Activated T-helper 1 cell treated with anti-CD3 and anti-CD28 coated beads, Interleukin-2, amount 50 U/mL, for 16 hours (primary cell): ENCODE measurements at places on chromosomes 16 and 17.
A peak's percentile ranks its signal among the peaks of the same experiment; 100 is the strongest.

GRCh38 chr17:54969658-54970572 is 1.4 kb downstream of the STXBP4 start:
- no peak for DNase-seq

GRCh38 chr17:56690441-56691291 is 97.2 kb downstream of the NOG start:
- DNase-seq = no peak

DNA sequence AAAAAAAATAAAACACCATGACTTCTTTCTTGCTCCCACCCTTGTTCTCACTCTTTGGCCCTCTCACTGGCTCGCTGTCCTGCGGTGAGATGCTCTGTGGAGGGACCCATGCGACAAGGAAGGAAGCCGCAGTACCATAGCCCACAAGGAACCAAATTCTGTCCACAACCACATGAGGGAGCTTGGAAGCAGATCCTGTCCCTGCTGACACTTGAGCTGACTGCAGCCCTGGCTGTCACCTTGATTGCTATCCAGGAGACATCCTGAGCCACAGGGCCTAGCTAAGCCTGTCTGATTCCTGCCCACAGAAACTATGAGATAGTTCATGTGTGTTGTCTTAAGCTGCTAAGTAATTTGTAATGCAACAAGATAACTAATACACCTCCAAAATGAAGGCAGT is 4.8 kb upstream of the MT2A start:
- no peak for DNase-seq

DNA sequence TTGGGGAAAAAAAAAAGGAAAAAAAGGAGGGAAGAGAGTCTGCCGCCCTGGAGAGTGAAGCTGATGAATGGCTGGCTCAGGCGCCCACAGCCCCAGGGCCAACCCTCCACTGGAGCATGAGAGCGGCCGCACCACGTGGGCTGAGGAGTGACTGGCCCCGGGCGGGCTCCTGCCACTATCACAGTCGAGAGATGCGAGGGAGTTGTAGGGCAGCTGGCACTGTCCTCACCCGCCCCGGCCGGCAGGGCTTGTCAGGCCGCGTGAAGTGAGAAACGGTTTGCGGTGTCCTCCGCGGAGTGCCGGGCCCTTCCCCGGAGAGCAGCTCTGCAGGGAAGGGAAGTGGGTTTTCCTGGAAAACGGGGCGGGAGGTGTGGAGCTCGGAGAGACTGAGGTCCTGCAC is 45.9 kb downstream of the JPH3 start:
- DNase-seq = no peak

- no peak for DNase-seq
Measured at GRCh38 chr16:1793578-1794220, at the start of gene IGFALS. Gene IGFALS, minus strand, starts transcription at chr16:1793705. Its CDS starts 53 bp downstream, at chr16:1793652.

- no peak for DNase-seq
Measured at GRCh38 chr17:32100971-32101631, 41.2 kb upstream of the RHOT1 start.

DNA sequence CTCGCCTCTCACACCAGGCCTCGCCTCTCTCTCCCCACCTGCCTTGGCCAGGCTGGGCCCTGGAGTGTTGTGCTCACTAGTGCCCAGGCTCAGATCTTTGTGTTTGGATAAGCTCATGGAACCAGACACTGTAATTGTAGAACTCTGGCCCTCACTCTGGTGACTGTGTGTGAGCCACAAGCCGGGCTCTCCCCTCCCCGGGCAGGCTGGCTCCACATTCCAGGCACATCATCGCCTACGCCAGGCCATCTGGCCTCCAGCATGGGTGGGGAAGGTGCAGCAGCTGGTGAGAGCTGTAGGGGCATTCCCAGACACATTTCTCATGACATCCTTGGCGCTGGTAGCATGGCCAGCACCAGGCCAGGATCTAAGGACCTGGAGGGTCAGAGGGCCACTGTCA is 202.3 kb downstream of the RAB11FIP4 start:
- DNase-seq = no peak

GRCh38 chr16:48295488-48296281 is 48.3 kb upstream of the ABCC11 start:
- no peak for DNase-seq

- DNase-seq = no peak
Measured at GRCh38 chr16:66574081-66574480, 5.2 kb upstream of the CMTM2 start.

DNA sequence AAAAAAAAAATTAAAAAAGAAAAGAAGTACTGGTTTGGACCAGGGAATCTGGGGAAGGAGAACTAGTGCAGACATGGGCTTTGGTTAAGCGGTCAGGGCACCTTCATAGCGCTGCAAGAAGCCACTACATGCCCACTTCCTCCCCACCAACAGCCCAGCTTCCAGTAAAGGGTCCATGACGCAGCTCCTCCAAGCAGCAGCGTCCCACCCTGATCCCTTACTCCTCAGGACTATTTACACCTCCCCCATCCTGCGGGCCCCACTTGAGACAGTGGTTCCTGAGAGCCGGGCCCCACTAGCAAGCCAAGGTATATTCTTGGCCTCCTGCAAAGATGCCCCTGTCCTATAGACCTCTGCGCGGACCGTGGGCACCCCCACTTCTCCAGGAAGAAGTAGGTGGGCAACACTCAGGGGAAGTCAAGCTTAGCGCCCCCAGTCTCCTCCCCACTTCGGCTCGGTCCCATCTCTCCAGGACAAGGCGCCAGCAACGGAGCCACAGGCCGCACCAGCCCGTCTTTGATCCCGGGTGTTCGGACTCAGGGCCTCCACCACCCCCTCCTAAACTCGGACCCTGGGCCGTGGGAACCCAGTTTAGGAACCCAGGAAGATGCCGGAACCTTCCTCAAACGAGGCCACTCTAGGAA is 913 bp upstream of the PRR14 start:
- no peak for DNase-seq

DNA sequence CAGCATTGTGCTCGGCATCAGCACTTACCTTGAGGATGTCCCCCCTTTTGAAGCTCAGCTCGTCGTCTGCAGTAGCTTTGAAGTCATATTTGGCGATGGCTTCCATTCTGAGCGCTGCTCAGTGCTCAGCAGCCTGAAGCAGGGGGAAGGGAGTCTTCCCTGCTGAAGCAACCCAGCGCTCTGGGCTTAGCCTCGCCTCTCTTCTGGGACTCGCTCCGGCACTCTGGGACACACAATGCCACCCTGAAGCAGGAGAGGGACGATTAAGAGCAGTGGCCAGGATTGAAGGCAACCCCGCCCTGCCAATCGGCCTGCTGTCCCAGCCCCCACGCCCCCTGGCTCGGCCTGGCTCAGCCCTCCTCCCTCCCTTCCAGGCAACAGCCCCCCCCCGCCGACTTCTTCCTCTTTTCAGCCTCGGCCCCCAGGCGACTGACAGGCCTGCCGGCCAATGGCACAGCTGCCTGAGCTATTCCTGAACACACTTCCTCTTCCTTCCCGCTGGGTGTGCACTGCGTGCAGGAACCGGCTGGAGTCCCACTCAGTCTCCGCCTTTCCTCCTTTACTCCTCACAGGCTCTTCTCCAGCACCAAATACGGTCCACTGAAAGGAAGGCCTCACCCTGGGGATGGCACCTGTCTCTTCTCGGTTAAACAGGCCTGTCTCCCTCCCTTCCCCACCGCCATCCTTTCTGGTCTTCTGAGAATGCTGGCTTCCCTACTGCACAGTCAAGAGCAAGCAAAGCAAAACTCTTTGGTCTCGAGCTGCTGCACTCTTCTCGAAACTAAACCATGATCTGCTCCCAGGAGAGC is 11.8 kb downstream of the GRB2 start:
- peak; percentile 61 for DNase-seq

DNA sequence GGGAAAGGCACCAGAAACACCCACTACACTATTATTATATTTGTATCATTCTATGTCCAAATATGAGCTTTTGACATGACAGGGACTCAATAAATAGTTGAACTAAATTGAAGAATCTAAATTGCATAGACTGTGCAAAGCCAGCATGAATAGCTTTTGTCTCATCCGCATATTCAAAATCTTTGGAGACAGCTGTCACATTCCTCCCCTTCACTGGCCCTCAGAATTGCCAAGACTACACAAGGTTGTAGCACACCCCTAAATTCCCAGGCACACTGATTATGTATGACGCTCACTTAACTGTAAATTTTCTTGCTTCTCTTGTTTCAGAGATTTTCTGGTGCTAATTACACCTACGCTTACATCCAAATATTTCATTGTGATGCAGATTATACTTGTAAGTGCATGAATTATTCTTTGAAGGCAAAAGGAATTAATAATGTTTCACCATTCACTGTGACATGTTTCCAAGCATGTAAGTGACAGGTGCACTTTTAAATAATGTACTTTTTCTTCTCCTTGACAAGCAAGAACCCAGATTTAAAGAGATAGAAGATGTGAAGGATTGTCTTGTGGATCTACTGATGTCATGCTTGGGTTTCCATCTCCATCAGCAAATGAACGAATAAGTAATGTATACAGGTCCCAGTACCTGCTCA is 47.5 kb downstream of the CA10 start:
- DNase-seq = no peak

DNA sequence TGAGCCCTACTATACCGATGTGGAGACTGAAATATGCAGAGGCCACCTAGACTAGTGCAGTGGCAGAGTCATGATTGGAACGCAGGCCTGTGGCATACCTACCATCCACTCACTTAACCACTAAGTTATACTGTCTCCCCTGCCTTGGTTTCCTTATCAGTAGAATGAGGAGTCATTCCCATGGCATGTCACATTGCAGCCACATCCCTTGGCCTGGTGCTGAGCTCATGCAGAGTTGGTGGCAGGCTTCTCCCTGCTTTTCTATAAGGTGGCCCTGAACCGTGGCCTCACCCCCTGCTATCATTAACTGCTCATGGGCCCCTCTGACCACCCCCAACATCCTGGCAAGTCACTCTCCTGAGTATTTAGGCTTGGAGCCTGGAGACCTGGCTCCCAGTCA is 212.5 kb downstream of the KATNIP start:
- no peak for DNase-seq

GRCh38 chr17:63136369-63137012 is 170.5 kb downstream of the TANC2 start:
- no peak for DNase-seq

DNA sequence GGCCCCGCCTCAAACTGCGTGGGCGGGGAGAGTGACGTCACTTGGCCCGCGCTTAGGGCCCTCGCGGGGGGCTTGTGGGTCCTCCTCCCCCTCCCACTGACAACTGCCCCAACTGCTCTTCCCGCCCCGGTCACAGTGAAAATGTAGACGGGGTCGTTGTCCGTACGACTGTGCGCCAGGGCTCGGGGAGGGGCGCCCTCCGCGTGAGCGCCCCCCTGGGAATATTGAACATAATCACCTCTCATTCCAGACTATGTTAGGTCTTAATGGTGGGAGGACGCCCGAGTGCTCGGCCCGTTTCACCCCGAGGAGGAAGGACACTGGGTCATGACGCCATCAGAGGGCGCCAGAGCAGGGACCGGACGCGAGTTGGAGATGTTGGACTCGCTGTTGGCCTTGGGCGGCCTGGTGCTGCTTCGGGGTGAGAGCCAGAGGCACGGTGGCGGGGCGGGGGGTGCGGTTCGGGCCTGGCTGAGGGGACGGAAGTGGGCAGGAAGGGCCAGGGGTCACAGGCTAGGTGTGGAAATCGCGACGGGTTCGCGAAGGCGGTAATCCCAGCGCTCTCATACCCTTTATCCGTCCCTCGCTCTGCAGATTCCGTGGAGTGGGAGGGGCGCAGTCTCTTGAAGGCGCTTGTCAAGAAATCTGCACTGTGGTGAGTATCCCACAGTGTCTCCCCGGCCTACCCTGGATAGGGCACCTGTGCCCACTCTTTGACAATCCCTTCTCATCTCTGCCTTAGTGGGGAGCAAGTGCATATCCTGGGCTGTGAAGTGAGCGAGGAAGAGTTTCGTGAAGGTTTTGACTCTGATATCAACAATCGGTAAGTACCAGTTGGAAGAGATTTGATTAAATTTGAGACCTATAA is at the start of gene ELP5:
Gene ELP5, plus strand, starts transcription at position 40 of the 868 bp plus-strand sequence. Its CDS starts 336 bp downstream, at position 376.
- peak; percentile 70 for DNase-seq

GRCh38 chr17:9865586-9865985 is 39.5 kb downstream of the RCVRN start:
- DNase-seq = no peak

- DNase-seq = no peak
Measured at GRCh38 chr16:9757687-9758086, 424.5 kb downstream of the GRIN2A start.

DNA sequence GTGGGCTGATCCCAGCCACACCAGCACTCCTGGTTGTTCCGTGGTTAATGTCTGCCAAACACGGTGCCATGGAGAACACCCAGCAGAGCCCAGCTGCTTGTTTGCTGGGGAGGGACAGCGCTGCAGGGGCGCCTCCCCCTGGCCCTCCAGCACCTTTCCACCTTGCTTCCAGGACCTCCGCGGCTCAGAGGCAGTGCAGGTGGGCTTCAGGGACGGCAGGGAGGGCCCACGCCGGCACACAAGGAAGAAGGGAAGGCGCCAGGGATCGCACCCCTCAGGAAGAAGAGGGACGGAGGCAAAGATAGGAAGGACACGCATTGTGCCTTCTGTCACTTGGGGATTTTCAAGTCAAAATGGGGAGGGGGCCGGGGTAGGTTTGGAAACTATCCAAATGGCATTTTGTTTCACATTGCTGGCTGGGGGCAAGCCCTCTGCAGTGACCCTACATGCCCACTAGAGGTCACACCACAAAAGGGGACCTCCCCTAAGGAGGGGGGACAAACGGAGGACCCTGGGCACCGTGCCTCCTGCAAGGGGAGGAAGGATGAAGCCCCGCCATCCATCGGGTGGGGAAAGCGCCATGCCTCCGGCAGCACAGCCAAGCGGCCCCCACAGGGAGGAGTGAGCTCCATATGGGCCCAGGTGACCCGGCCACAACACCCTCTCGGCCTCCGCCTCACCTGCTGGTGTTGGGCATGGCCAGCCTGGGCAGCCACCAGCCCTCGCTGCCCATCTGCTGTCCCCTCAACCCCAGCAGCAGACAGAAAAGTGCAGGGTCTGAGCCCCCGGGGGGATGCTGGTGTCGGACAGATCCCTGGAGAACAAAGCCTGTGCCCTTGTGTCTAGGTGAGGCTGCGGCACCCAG is 7.5 kb upstream of the C16orf95 start:
- no peak for DNase-seq

GRCh38 chr16:86809458-86809955 is 231.2 kb downstream of the FOXL1 start:
- no peak for DNase-seq
